Transverse colon (tissue), 4 donors: ENCODE measurements at places on chromosomes 12 and 14. TPM values are rescaled to one million over a fixed set of nuclear protein-coding genes. Genes with fewer than 3 reads are reported as not detected.

KDM2B gene
- 12.7 TPM for total RNA-seq

PROX2 gene
- not detected for total RNA-seq

SIX6 gene
- not detected for total RNA-seq

CPNE6 gene
- not detected for total RNA-seq

DDN gene
- 0.32 TPM for total RNA-seq

TAS2R14 gene
- not detected for total RNA-seq

RNASE3 gene
- not detected for total RNA-seq

STXBP6 gene
- total RNA-seq = 7.4 TPM

CPNE8 gene
- 33.3 TPM for total RNA-seq

CLEC6A gene
- total RNA-seq = not detected

GPR132 gene
- total RNA-seq = 0.20 TPM

AEBP2 gene
- 35.5 TPM for total RNA-seq

TTC9 gene
- total RNA-seq = not detected
